Activated CD4-positive, alpha-beta T cell treated with anti-CD3 and anti-CD28 coated beads, Interleukin-2, amount 50 U/mL, for 24 hours (primary cell): ENCODE measurements at places on chromosomes 2 and 18.

DNA sequence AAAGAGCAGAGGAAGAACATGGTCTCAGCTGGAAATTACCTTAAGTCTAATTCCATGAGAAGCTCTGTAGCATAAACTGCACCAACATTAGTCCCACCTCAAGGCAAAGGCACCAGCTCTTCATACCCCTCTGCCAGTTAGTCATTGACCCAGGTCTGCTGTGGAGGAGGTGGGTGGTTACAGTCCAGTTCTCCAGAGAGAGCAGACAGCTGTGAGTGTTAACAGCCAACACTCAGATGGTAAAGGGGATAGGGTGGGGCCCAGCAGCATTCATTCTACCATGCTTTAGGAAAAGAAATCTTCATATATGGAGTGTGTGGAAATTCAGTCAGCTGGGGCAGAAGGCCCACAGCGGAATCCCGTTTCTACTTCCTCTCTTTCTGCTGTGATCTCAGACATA is 159.7 kb upstream of the FBXO11 start:
- DNase-seq = no peak

GRCh38 chr2:171706152-171706803 is 19.0 kb downstream of the DYNC1I2 start:
- DNase-seq = no peak

DNA sequence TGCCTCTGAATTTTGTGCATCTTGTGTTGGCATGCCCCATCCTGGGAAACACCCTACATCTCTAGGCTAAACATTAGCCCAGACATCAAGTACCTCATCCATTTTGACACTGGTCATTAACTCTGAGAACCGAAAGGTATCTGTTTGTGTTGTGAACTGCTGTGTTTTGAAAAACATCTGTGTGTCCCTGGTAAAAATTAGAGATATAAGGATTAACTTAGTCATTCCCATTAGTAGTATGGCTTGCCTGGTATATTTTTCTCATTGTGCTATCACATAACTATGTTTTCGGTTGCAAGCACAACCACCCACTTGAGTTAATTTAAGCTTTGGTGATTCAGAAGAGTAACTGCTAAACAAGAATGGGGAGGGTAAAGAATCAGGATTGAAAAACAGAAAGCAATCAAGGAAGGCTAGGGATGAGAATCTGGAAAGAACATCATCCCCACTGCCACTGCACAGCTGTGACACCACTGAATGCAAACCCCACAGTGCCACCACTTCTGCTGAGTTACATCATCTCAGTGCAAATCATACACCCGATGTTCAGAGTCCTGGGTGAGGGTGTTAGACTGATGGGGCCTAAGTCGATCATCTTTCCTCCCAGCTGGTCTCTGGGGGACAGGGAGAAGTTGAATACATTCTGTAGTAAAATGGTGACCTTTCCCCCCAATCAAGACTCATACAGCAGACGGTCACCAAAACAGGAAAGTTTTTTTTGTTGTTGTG is 234.0 kb downstream of the EPHA4 start:
- no peak for DNase-seq

- DNase-seq = no peak
Measured at GRCh38 chr18:27404855-27405254, 219.7 kb upstream of the CHST9 start.

DNA sequence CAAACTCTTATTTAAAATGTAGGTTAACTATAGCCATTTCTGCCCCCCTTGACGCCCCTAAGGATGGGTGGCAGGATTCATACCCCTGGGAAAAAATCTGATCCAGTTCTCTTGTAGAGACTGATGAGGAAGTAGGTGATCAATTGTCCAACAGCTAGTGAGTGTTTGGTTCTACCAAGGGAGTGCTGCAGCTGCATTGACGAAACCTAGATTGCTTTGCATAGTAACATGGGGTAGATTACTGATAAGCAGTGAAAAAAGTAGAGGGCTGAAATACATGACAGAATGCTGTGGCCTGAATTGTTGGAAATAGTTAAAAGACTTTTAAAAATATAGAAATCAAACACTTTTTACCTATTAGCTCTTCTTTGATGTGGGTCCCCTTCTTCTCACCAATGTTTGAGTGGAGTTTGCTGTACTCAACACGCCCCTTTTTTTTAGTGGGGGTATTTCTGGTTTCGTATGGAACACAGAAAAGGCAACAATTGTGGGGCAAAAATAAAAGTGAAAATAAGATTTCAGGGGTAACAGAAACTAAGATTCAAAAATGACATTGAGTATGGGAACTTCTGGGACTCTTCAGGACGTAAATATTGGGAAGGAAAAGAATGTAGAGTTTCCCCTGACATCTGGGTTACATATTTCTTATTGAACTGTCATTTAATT is 66.2 kb downstream of the MAIP1 start:
- DNase-seq = no peak

GRCh38 chr18:51164342-51164741 is 33.1 kb downstream of the MEX3C start:
- no peak for DNase-seq

DNA sequence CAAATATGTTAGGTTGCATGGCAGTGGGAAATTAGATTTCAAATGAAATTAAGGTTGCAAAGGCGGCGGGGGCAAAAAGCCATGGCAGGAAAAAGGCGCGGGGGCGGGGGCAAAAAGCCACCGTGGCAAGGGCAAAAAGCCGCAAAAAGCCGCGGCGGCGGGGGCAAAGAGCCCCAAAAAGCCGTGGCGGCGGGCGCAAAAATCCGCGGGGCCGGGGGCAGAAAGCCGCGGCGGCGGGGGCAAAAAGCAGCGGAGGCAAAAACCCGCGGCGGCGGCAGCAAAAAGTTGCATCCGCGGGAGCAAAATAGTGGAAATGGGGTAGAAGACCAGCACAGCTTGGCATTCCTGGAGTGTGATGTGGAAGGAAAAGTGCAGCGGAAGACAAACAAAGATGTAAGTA is 417.1 kb downstream of the ANKRD30B start:
- DNase-seq = no peak

DNA sequence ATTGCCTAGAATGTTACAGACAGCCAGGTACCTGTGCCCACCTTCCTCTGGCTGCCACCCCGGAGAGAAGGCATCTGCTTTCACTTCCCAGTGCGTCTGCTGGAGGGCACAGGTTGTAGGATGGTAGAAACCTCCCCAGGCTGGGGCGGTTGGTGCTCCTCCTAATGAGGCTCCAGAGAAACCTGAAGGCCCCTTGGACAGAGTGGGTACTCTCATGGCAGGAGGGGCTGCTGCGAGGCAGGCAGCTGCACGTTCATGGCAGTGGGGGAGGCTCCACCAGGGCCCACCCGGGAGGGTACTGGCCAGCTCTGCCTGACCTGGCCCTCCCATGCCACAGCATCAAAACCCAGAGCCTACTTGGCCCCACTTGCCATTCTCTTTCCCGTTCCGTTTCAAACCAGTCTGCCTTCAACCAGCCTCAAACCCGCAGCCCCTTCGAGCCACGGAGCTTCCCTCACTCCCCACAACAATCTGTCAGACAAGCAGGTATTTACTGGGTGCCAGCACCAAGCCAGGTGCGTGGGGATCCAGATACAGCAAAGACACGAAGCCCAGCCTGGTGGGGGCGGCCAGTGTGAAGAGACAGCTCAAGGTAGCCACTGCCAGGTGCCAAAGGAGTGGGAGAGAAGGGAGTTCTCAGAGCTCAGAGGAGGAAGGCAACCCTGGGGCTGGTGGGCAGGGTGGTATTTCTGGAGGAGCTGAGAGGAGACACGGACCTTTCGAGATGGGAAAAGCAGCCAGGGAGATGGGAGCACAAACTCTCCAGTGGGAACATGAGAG is 229.6 kb downstream of the LOXHD1 start:
- DNase-seq = no peak

- DNase-seq = no peak
Measured at GRCh38 chr2:241777170-241777685, 606 bp downstream of the GAL3ST2 start.

- DNase-seq = no peak
Measured at GRCh38 chr18:22683196-22683676, 249.9 kb upstream of the RBBP8 start.

- DNase-seq = no peak
Measured at GRCh38 chr18:58391231-58391825, 237.6 kb downstream of the ALPK2 start.

DNA sequence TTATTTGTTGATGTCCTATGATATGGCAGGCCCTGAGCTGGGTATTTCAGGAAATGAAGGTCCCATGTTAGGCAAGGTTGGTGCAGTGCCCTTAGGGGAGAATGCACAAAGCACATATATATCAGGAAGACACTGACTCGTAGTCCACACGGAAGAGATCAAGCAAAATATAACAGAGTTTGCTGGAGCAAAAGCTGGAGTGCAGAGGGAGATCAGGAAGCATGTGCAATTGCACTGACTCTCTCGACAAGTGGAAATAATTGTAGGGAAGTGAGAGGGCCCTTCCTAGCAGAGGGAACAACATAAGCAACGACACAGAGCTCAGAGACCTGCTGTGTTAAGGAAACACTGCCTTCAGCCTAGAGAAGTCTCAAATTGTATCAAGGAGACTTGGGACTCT is 4.2 kb downstream of the ZNF385B start:
- DNase-seq = no peak

DNA sequence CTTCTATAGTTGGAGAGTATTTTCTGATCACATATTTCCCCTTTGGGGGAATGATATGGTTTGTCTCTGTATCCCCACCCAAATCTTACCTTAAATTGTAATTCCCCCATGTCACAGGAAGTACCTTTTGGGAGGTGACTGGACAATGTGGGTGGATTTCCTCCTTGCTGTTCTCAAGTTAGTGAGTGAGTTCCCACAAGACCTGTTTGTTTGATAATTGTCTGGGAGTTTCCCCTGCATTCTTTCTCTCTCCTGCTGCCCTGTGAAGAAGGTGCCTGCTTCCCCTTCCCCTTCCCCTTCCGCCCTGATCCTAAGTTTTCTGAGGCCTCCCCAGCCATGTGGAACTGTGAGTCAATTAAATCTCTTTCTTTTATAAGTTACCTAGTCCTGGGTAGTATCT is 222.7 kb upstream of the SLC39A10 start:
- DNase-seq = no peak

- DNase-seq = no peak
Measured at GRCh38 chr2:152464851-152465470, 130.0 kb downstream of the FMNL2 start.

GRCh38 chr18:10202845-10203321 is 251.6 kb upstream of the APCDD1 start:
- no peak for DNase-seq

DNA sequence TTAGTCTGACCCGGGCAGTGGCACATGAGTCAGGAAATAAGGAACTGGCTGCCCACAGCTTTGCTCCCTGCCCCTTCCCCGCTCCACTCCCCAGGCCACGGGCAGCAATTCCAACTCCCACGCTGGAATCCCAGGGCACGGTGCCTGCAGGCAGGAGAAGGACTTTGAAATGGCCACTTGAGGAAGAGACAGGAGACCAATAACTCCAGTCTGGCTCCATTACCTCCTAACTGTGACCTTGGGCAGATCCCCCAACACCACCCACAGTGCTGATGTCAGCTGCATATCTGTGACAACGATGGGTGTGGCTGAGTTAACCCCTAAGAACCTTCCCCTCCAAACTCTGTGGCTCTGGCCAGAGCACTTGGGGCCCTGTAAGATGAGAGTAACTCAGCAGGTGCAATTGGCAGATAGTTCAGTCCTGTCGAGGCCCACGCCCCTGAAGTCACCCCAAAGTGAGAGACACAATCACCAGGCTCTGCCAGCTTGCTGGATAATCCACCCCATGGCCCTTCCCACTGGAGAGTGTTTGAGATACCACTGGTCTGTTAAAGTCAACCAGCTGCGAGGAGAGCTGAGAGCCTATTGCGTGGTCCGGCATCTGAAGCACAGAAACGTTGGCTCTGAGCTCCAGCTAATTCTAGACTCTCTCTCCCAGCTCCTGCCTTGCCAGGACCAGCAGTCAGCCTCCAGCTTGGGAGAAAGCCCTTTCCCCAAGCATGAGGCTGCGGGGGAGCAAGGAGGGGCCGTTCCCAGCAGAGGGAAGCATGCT is 175.2 kb downstream of the TNS1 start:
- no peak for DNase-seq

GRCh38 chr2:223599640-223600380 is 2.4 kb downstream of the SCG2 start:
- no peak for DNase-seq

DNA sequence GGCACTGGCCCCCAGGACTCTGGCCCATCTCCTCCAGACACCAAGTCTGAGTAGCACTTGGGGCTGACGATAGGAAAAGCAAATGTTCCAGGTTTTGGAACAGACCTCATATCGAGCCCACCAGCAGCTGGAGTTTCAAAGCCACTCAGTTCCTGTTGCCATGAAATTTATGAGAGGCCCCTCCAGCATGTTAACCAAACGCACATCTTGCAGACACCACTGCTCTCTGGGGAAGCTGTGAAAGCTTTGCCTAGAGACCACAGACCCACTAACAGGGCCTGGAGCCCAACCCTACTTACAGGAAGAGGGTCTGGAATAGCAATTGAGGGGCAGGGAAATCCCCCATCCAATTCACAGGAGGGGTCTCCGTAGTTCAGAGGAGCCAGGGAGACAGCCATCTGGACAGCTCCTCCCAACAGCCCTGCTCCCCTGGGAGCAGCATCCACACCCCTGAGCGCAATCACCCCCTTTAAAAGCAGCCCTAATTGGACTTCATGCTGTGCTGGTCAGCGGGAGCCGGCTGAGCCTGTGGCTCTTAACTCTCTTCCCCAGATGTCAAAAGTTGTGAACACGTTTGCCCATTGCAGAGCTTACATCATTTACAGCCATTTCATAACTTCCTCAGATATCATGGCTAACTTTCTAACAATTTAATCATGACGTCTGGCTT is 81.3 kb downstream of the TGFA start:
- no peak for DNase-seq

- no peak for DNase-seq
Measured at GRCh38 chr2:68663371-68664156, 20.2 kb downstream of the PROKR1 start.

- no peak for DNase-seq
Measured at GRCh38 chr2:46003903-46004473, 293.2 kb upstream of the EPAS1 start.

- no peak for DNase-seq
Measured at GRCh38 chr2:232959139-232959538, 53.9 kb downstream of the NGEF start.

DNA sequence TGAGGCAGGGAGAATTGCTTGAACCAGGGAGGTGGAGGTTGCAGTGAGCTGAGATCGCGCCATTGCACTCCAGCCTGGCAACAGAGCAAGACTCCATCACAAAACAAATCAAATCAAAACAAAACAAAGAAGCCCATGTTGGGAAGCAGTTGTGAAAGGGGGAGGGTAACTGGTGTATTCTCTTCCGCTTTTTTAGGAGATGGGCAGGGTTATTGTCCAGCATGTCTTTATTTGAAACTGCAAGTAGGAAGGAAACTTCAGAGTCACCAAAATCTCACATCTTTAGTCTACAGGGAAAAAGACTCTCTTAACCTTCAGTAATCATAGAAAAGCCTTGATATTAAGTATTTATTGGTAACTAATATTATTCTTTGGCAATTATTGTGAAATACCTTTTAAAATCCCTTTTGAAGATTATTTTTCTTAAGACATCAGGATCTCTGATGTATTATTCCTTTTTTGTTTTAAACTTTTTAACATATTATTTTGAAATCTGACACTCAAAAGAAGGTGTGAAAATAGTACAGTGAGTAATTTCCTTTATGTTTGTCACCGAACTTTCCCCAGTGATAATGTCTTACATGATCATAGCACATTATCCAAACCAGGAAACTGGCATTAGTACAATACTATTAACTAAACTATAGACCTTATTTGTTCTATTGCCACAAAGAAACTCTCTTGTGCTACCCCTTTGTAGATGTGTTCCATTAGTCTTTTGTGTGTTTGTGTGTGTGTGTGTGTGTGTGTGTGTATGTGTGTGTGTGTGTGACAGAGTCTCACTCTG is 84.3 kb upstream of the LTBP1 start:
- DNase-seq = no peak
